ENCODE measurements at places on chromosomes 4 and X. TPM values are rescaled to one million over a fixed set of nuclear protein-coding genes. Genes with fewer than 3 reads are reported as not detected.

DNA sequence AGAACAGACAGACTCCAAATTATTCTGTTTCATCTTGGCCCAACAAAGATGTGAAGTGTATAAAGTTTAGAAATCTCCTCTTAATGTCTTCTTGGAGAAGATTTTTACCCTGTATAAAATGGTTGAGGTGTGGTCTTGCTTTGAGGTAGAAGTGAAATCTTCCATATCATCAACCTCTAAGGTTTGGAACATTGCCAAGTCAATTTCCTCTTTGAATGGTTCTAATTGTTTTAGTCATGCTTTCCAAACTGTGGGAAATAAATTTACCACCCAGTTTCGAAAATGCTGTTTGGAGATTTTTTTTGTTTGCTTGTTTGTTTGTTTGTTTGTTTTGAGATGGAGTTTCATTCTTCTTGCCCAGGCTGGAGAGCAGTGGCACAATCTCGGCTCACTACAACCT is 174.1 kb upstream of the ADAMTS3 start:
- no peak for DNase-seq

- DNase-seq = no peak
Observed at GRCh38 chr4:181365671-181366070, 877.5 kb upstream of the TENM3 start.

GRCh38 chr4:8725845-8726244 is 133.3 kb downstream of the CPZ start:
- no peak for DNase-seq

DNA sequence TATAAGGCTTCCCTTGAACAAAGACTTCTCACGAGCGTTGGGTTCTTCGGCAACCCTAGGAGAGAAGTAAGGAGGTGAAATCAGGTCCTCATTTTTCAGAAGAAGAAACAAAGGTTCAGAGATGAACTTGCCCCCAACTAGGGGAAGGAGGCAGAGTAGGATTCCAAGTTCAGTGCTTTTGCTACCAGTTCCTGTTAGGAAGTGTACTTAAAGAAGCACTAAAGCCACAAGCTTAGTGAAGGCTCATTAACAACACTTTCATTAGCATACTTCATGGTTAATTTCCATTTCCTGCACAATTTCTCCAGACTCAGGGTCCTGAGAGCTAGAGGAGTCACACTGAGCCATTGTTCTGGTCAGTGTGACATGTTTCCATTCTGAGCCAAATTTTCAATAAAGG is 52.1 kb downstream of the VSIG4 start:
- no peak for DNase-seq

- no peak for DNase-seq
Observed at GRCh38 chr4:8439914-8440491, 520 bp downstream of the ACOX3 start.

GRCh38 chrX:39811376-39811775 is 286.4 kb downstream of the BCOR start:
- DNase-seq = no peak

DNA sequence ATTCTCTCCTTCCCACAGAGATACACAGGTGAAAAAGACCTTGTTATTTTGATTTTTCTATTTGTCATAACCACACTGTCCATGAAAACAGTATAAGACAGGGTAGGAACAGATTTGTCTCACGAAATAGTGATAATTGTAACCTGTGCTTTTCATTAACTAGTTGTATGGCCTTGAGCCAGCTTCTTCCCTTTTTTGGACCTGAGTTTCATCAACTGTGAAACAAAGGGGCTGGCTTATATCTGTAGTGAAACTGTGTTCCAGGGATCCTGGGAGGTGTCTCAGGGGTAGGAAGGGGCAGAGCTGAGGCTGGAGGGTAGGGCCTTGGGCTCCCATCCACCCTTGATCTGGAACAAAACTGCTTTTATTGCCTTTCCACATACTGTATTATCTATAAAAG is 50.9 kb downstream of the MED28 start:
- DNase-seq = no peak

Gene PTPN13
- total RNA-seq = 3.8 TPM

- DNase-seq = no peak
Observed at GRCh38 chr4:171561419-171561818, 251.8 kb upstream of the GALNTL6 start.

DNA sequence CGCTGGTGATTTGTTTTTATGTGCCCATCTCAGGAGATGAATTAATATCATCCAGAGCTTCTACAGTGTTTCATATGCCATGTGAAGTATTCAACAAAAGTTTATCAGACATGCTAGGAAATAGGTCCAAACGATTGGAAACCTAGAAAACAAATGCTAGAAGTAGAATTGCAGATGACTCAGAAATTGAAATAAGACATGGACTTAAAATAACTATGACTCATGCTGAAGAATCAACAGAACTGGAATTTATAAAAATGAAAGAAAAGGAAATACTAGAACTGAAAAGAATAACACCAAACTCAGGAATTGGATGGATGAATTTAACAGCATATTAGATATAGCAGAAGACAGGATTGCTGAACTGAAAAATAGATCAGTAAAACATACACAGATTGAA is 172.7 kb upstream of the GIMD1 start:
- no peak for DNase-seq

GRCh38 chrX:107619885-107620322 is 8.4 kb upstream of the PRPS1 start:
- no peak for DNase-seq

DNA sequence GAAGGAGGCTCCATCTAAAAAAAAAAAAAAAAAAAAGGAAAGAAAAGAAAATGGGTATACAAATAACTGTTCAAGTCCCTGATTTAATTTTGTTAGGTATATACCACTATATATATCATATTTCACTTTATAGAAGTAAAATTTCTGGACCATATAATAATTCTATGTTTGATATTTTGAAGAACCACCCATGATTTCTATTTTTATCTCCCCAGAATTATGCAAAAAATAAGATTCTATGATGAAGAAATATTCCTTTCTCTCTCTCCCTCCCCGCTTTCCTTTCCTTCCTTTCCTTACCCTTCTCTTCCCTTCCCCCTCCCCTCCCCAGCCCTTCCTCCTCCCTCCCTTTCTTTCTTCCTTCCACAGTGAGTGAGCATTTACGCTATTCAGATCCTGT is 337.5 kb upstream of the SPANXN4 start:
- DNase-seq = no peak

Gene PPP4R3C
- total RNA-seq = not detected

- no peak for DNase-seq
Observed at GRCh38 chrX:2492531-2493218, 8.1 kb downstream of the DHRSX start.

GRCh38 chr4:76998251-76998901 is 48.8 kb downstream of the SEPTIN11 start:
- DNase-seq = no peak

GRCh38 chr4:87056881-87057280 is 122.1 kb downstream of the AFF1 start:
- DNase-seq = no peak

DNA sequence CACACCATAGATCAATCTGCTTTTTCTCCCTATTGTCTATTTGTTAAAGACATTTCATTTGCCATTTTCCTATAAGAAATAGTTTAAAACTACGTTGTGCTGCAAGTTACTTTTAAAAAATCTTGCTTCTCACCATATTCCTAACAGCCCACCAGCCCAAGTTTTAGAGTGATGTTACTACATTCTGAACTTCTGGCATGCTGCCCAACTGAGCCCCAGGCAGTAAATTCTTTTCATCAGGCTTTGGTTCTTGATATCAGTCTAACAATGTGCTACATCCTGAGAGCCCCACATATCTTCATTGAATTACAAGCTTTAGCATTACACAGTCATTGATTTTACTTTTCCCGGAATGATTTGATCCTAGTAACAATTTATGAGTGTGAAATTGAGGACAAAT is 283.8 kb upstream of the IL1RAPL1 start:
- no peak for DNase-seq

DNA sequence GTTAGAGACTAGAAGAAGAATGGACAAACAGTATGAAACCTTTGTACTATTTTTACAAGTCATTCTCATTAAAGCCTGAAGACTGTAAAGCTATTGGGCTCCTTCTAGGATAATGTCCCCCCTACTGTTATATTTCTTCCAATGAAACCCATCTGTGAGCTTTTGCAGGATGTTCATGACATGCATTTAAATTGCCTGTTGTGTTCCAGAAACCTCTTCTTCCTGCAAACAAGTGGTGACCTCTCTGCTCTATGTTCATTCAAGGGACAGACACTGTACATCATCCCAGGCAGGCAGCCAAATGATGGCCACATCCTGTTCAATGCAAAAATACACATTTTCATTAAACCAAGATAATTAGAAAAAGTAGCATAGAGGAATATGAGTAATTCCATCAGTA is 128.0 kb downstream of the C4orf33 start:
- DNase-seq = no peak

GRCh38 chrX:37815366-37815765 is 32.0 kb downstream of the DYNLT3 start:
- DNase-seq = no peak

Gene FAM236D
- not detected for total RNA-seq

DNA sequence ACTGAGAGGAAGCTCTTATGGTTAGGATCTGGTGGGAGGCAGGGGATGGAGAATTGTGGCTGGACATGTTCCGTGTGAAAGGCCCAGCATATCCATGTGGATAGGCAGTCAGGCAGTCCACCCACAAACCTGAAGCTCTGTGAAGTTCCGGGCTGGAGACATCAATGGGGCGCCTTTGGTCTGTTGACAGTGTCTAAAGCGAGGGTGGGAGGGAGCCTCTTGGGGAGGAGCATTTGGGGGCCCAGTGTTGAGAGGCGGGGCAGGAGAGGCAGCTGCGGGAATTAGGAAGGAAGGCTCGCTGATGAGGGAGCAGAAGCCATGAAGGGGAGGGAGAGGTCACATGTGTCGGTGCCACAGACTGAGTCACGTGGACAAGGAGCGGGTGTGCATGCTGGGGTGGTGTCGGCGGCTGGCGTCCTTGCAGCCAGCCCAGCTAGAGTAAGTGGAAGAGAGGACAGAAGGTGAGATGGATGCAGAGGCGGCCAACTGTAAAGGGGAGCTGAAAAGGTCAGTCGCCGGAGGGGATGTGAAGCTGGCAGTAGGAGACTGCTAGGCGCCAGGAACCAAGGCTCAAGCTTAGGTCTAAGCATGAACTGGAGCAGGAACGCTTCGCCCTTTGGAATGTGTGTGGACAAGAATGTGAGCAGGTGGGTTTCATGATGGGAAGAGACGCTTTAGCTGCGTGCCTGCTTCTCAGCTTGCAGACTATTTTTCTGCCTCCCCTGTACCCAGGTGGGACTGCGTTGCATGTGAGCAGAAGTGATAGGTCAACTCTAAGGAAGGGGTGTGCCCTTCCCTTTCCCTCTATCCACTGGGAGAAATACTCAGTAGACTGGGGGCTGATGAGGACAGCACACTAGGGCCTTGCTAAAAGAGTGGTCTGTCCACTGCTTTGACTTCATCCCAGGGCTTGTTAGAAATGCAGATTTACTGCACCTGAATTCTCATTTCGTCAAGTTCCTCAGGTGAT is 44.0 kb upstream of the TLR2 start:
- DNase-seq = no peak

Gene NPY2R
- not detected for total RNA-seq

- no peak for DNase-seq
Observed at GRCh38 chr4:62194342-62194741, 994.2 kb downstream of the ADGRL3 start.

- DNase-seq = no peak
Observed at GRCh38 chr4:150006197-150006596, 72.0 kb upstream of the DCLK2 start.

GRCh38 chr4:118889312-118889691 is 648 bp downstream of the SYNPO2 start:
- DNase-seq = no peak

Gene EMCN
- total RNA-seq = 43.6 TPM

Gene XAGE2
- not detected for total RNA-seq

DNA sequence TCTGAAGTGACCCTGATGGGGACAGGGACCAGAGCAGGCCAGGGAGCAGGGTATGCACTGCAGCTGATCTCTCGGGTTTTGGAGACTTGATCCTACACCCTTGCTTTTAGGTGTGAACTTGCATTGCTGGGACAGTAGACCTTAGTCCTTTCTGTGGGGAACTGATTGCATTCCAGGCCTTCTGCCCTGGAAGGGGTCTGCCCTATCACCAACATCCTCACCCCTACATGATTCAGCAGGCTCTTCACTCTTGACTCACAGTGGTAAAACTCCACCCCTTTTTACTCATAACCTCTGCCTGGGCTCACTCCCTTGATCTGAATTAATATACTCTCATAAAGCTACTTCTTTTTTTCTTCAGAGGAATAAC is 6.6 kb upstream of the DDX60L start:
- DNase-seq = no peak

- no peak for DNase-seq
Observed at GRCh38 chr4:148868191-148868590, 426.0 kb upstream of the NR3C2 start.

Gene MAGEB10
- not detected for total RNA-seq

GRCh38 chr4:27692158-27692557 is 831.5 kb downstream of the STIM2 start:
- no peak for DNase-seq

- DNase-seq = no peak
Observed at GRCh38 chrX:45807572-45808425, 607.1 kb upstream of the DIPK2B start.

GRCh38 chr4:114264877-114265291 is 285.4 kb upstream of the ARSJ start:
- DNase-seq = no peak

Gene NHSL2
- total RNA-seq = 3.8 TPM

Gene FOXR2
- total RNA-seq = not detected

Gene IQCM
- total RNA-seq = not detected

- DNase-seq = no peak
Observed at GRCh38 chr4:3283916-3284315, 8.9 kb upstream of the RGS12 start.

Gene PCSK1N
- total RNA-seq = not detected

GRCh38 chr4:138789796-138790195 is 225.8 kb upstream of the NOCT start:
- DNase-seq = no peak

DNA sequence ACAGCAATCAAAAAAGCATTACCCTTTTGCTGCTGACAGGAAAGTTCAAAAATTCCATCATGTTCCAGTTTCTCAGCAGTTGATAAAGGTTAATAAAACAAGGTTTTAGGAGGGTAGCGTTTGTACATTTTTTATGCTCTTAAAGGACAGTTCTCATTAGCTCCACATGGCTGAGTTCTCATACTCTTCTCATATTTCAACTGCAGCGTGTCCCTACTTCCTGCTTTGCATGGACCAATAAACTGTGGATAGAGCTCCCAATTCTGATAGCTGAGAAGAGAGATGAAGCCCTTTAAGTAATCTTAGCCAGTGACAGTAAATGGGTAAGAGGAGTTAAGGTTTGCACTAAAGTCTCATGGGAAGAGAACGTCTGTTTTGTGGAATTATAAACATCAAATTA is 53.5 kb downstream of the SPANXA2 start:
- no peak for DNase-seq

Gene TRAPPC2
- total RNA-seq = 7.2 TPM

DNA sequence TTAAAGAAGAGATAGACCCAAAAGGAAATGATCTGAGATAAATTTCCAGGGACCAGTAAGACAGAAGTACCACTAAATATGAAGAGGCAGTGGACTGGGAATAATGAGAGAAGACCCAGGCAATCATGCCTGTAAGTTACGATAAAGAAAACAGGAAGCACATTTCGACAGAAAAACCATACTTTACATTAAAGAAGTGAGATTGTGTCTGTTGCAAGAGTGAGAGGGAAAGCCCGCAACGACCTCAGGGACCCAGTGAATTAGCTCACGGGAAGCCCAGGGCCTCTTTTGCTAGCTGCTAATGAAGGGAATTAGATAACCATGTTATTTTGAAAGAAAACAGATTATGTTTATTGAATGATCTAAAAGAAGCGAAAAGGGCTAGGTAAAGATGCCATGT is 28.9 kb upstream of the ACSL1 start:
- no peak for DNase-seq

GRCh38 chr4:153210727-153211126 is 6.5 kb downstream of the TRIM2 start:
- no peak for DNase-seq

Data from left ventricle myocardium inferior (tissue), 1 donor.